ENCODE measurements at places on chromosomes 4 and X.
A peak's percentile ranks its signal among the peaks of the same experiment; 100 is the strongest.

- DNase-seq: no peak
Observed at GRCh38 chrX:12223650-12224049, 85.4 kb downstream of the FRMPD4 start.

- DNase-seq: no peak
Observed at GRCh38 chr4:48162162-48162561, 28.1 kb upstream of the TXK start.

- no peak for DNase-seq
Observed at GRCh38 chr4:181264893-181265292, 978.3 kb upstream of the TENM3 start.

DNA sequence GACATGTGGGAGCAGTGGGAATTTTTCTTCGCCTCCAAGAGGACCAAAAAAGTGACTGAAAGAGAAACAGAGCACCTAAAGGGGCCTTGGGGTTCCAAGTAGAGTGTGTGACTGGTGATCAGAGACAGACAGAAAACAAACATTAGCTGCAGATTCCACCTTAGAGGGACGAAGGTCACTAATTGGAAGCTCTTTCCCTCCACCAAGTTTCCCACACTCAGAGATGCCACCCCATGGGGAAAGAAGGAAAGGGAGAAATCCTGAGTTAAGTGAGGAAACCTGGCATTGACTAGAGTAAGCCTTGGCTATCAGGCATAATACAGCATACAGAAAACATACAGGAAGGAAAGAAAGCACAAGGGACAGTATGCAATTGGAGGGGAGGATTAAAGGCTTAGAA lies 90.9 kb downstream of the HNRNPD start:
- no peak for DNase-seq

GRCh38 chrX:150482537-150483206 lies 85.7 kb upstream of the MTM1 start:
- peak; percentile 44 for DNase-seq

DNA sequence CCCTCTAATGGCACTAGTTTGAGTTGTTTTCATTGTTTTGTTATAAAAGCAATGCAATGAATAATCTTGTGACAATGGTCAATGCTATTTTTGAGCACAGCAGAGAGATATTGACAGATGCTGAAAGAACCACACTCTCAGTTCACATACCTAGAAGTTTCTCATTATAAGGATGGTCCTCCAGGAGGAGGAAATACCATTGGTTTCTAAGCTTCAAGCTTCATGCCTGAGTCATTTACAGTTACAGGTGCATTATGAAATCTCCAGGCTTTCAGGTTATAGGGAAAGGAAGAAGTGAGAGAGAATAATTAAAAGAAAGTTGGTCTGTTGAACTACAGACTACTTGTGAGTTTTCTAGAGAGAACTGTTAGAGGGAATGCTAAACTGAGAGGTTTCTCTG lies 75.3 kb downstream of the PWWP3B start:
- DNase-seq: no peak

DNA sequence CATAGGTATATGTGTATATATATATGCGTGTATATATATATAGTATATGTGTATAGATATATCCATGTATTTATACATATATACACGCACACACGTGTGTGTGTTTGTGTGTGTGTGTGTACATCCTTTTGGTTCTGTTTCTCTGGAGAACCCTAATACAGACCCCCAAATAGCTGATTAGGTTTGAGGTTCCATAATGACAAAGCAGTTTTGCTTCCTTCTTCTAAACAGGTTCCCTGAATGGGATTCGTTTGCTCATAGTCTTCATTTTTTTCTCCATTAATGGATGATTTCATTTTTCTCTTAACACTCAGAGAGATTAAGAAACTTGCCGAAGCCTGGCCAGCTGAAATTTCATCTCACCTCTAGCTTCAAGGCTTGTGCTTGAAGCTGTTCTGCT lies 234.0 kb upstream of the BCOR start:
- DNase-seq: no peak

DNA sequence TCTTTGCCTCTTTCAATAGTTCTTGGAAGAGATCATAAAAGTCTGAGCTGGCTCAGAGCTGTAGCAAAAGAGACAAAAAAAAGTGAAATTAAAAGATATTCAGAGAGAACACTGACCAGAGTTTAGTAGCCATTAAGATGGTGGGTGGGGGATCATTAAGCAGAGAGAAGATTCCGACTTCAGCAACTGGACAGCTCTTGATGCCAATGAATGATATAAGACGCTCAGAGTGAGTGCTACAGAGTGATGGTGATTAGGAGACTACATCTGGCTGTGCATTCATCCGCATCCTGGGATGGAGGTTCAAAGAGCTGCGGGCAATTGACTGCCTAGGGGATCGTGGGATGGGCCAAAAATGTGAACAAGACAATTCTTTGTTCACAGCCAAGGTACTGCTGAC lies 178.5 kb downstream of the PACRGL start:
- DNase-seq: no peak

DNA sequence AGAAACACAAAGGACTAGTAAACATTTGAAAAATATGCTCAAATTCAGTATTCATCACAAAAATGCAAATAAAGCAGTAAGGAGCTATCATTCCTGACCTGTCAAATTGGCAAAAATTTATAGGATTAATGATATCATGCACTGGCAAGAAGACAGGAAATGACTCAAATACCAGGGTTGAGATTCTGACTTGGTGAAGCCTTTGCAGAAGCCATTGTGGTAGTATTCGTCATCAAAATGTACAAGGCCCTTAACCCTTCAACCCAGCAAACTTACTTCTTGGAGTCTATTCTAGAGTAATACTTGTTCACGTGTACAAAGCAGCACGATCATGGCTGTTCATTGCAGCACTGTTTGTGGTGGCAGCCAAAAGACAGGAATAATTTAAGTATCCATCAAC lies 132.4 kb downstream of the ENOX2 start:
- DNase-seq: no peak

DNA sequence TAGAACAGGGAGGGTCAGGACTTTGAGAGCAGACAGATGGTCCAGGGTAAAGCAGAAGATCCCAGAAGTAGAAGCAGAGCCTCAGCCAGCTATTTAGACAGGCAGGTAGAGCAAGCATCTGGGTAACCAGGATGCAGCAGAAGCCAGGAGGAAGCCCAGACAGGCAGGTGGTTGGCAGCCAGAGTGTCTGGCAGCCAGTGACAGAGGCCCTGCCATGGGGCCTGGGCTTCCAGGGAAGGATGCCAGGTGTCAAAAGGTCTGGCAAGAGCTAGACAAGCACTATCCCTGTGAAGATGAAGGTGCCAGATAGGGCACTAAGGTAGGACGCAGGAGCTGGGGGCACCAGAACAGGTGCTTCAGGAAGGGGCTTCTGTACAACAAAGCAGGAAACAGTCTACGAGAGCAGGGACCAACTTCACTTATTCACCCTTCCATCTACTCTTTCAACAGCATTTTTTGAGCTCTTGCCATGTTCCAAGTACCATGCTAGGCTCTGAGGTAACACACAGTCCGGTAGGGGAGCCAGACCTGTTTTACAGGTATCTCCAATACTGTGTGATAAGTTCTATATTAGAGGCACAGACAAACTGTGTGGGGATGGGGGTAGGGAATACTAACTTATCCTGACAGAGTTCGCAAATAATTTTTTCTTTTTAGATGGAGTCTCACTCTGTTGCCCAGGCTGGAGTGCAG lies 38.1 kb upstream of the GJB1 start:
- DNase-seq: no peak

DNA sequence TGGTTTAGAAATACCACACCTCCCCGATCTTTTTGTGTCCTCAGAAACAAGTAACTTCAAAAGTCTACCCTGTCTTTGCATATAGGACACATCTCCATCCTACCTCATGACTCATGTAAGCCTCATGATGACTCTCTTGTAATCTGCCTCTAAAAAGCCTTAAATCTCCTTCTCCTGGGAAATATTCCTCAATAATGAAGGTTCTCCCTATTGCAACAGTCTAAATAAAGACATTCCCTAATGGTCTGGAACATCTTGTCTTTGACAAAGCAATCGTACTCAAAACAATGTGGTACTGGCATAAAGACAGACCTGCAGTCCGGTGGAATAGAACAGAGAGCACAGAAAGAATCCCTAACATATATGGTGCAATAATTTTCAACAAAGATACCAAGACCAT lies 257.7 kb downstream of the OPHN1 start:
- no peak for DNase-seq

DNA sequence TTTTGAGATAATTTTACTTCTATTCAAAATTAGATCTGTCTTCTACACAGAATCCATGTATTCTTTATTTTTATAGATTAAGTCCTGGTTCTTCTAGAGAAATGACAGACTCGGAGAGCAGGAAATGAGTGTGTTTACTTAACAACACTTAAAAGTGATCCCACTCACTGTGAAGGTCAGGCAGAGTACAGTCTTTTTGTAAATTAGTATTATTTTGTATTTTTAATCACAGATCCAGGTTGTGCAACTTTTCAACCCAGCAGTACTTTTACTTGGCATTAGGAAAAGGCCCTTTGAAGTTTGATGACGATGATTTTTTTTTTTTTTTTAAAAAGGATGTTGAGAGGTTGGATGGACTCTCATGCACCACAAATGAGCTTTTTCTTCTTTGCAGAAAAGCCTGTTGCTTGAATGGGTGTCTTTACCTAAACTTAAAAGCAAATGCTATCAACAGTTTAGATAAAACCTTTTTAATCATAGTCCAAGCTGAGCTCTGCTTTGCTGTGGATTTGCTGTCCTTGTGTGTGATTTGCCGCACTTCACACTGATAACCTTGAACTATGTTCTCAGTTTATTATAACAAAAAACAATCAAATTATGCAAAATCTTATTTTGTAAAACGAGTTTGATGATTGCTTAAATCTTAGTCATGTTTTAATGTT lies 114.1 kb downstream of the MXRA5 start:
- DNase-seq: no peak

- DNase-seq: no peak
Observed at GRCh38 chrX:72273718-72274117, 3.3 kb downstream of the RPS4X start.

DNA sequence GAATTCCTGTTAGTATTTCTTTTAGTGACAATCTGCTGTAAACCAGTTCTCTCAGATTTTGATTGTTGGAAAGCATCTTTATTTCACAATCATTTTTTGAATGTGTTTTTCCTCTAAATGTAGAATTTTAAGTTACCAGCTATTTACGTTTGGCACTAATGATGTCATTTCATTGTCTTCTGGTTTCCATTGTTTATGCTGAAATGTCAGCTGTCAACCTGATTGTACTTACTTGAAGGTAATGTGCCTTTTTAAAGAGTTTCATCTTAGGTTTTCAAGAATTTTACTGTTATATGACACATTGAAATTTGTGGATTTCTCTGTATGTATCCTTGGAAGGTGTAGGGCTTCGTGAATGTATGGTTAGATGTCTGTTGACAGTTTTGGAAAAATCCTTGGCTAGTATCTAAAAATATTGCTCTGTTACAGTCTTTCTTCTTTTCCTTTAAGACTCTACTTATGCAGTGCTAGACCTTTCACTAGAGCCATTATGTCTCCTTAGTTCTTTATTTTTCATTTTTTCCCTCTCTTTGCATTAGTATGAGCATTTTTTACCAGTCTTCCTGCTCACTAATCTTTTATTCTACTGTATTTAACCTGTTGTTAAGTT lies 30.4 kb downstream of the SMAD1 start:
- DNase-seq: no peak

DNA sequence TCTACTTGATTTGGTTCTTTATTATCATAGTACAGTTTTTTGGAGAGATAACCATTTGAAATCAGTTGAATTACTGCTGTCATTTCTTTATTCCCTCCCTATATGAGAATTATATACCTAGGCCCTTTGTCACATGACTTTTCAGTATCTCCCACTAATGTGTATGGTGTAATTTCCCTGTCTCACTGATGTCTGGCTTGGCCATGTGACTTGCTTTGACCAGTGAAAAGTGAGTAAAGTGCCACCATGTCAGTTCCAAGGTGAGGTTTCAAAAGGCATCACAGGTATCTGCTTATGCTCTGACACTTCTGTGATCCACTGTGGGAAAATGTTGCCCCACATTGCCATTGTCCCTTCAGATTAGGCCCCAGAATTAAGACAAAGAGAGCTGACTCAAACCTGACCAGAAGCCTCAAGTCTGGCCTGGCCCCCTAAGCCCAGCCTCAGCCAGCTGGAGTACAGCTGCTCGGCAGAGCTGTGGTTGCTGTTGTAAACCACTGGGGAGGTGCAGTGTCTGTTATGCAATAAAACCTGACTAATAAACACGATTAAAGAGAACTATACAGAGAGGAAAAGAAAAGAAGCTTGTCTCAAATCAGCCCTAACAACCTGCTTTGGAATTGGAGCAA lies 27.5 kb downstream of the SETD7 start:
- DNase-seq: no peak

DNA sequence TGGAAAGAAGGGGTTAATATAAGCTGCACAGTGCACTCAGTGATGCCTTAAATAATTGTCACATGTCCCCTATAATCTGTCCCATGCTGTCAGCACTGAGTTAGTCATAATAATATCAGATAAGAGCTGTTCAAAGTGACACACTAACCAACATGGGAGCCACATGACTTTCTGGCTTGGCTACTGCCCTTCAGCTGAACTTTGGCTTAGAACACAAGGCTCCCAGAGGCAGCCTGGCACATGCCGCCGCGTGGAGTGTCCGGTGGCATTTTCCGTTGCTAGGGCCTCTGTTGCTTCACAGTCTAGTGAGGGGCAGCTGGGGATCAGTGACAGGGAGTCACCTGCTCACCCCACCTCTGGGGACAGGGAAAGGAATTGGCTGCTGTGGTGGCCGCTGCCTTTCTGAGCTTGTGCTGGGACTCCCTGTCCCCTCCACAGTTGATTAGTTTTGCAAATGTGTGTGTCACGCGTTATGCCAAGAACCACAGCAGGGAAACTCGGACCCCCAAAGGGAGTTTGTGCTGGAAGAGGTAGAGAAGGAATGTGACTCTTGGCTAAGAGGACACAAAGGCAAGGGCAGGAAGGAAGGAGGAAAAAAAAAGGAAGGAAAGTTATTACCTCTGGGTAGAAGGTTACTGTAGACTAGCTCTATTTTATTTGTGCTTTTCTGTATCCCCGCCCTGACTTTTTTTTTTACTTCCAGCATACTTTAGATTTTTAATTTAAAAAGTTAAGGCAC lies 41.1 kb upstream of the PPARGC1A start:
- DNase-seq: no peak

- no peak for DNase-seq
Observed at GRCh38 chrX:109843963-109844751, 111.1 kb upstream of the ACSL4 start.

- DNase-seq: no peak
Observed at GRCh38 chrX:110414273-110414672, 55.6 kb downstream of the RTL9 start.

- DNase-seq: no peak
Observed at GRCh38 chr4:33996075-33996718, 2248.1 kb downstream of the ARAP2 start.

Data from activated CD4-positive, alpha-beta T cell treated with anti-CD3 and anti-CD28 coated beads for 24 hours (primary cell).